ENCODE measurements at places on chromosomes 16 and 17.

- no peak for DNase-seq
These were observed 8.2 kb downstream of the CBX2 start for GRCh38 chr17:79785900-79786810.

- DNase-seq, result peak; percentile 42
These were observed 20.7 kb upstream of the ADCY7 start for GRCh38 chr16:50245417-50246298.

DNA sequence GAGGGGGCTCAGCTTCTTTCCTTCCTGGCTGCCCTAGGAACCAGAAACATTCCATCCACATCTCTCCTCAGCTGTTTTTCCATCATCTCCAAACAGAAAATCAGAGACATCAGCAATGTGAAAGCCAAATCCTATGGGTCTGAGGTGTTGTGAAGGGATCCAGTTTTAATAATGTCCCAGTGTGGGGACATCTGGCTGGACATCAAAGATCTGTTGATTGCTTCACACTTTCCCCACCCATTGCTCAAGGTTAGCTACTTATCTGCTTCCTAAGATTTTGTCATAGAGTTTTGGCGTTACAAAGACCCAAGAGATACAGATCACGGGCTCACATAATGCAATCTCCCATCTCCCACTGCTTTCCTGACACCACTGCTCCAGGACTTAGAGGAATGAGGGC is 47.8 kb upstream of the AXIN2 start:
- DNase-seq, result no peak

DNA sequence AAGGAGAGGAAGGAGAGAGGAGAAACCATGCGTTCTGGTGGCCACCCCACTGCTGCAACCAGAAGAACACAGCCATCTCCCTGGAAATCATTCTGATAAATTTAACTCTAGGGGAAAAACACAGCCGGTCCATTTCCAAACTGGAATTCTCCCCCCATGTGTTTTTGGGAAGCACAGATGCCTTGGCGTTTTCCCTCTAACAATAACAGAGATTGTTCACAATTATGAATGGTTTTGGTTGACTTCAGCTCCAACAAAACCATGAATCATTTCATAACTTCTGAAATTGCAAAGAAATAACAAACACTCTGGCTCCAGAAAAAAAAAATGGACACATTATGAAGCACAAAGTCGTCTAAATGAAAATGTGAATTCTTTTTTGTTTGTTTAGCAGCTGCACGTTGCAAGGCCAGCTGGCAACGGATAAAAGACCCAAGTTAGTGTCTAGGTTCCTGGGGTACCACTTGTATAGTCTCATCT is 46.2 kb downstream of the GNAO1 start:
- no peak for DNase-seq

DNA sequence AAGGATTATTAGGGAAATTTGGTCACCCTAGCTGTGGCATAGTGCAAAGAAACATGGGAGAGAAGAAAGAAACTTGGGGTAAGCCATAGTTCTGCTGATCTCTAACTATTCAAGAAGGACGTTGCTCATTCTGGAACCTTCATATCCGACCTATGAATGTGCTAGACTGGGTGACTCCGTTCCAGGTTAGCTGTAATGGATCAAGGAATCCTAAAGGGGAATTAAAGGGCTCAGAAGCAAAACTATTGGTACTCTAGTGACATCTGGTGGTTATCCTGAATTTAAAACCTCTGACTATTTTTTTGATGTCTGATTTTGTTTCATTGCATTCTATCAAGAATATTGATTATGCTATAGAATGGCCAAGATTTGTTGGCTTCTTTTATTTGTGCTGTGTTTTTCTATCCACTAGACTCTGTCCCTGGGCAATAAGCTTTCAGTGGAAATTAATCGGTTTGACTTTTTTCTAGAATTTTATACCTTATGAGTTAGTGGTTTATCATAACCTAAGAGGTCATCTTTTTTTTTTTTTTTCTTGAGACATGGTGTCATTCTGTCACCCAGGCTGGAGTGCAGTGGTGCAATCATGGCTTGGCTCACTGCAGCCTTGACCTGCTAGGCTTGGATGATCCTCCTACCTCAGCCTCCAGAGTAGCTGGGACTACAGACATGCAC is 19.5 kb downstream of the PCTP start:
- peak; percentile 9 for DNase-seq

GRCh38 chr16:28202147-28202746 is 9.5 kb downstream of the XPO6 start:
- DNase-seq, result peak; percentile 39

- no peak for DNase-seq
These were observed 10.6 kb upstream of the ENGASE start for GRCh38 chr17:79064026-79064425.

GRCh38 chr17:47719411-47720152 is 13.5 kb upstream of the TBX21 start:
- peak; percentile 42 for DNase-seq

DNA sequence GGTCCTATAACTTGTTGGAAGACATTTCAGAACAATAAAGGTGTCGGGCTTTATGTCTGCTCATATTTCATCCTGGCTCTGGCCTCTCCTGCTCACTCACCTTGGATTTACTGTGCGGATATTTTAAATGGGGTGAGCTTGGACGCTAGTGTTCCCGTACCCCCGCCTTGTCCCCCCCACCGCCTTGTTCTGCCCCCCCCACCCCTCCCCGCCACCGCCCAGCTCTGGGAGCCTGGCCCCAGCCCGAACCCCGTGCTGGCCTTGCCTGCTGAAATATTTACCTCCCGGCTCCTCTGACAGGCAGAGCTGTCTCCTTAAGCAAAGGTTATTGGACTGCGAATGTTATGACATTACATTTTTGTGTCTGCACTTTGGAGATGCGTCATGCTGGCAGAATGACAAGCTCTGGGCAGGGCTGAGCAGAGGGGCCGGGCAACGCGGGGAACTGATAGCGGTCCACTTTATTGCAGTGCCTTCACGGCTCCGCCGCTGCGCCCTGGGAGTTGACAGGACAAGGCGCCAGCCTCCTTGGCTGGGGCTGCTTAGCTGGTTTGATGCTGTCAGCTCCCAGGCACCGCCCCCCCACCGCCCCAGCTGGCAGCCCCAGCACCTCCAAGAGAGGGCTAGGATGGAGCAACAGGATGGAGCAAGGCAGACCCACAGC is 222.5 kb upstream of the GSE1 start:
- no peak for DNase-seq

GRCh38 chr16:4548124-4548523 is 8.0 kb upstream of the C16orf96 start:
- no peak for DNase-seq

GRCh38 chr17:80927791-80928216 is 63.8 kb upstream of the CHMP6 start:
- DNase-seq, result no peak
